ENCODE measurements at places on chromosomes 13 and 19. TPM values are rescaled to one million over a fixed set of nuclear protein-coding genes. Genes with fewer than 3 reads are reported as not detected.
A peak's percentile ranks its signal among the peaks of the same experiment; 100 is the strongest.

DNA sequence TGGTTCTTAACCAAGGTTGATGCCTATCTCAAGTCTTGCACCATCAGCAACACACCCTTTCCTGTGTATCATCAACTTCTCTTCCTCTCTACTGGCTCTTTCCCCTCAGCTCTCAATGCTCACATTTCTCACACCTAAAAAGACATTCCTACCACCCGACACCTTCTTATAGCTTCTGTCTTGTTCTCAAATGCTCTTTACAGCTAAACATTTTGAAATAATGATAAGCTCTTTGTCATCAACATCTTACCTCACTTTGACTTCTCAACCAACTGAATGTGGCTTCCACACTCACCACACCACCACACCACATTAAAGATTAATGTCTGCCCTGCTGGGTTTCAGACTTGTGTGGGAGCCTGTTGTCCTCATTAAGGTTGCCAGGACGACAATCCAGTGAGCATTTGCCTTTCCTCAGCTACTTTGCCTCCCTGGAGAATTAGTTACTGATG lies 67.8 kb downstream of the RXFP2 start:
- no peak overlapping the region for H3K27ac ChIP-seq
- DNase-seq: no peak
- H3K27me3 ChIP-seq: no peaks in the 10 kb centered on the region

GRCh38 chr13:67643516-67644055 lies 413.4 kb upstream of the PCDH9 start:
- no peaks in the 10 kb centered on the region for H3K36me3 ChIP-seq
- no peak for DNase-seq
- no peak overlapping the region for H3K4me3 ChIP-seq
- no peak overlapping the region for H3K27ac ChIP-seq

DNA sequence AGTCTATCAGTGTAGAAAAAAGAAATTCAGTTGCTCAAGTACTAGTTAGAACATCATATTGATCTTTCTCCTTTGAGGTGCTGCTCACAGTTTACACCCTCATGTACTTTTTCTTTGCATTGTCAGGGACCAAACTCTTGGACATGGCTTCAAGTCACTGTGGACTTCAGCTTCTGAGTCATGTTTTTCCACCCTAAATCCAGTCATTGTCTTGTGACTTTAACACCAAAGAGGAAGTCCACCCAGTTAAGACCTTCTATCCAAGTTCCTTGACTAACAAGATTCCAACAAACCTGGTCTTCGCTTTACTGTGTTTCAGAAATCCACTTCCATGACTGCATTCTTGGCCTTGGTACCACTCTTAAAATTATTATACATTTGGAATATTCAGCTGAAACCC lies 206.7 kb upstream of the ARGLU1 start:
- no peak overlapping the region for H3K27ac ChIP-seq
- H3K27me3 ChIP-seq: no peaks in the 10 kb centered on the region
- no peaks in the 10 kb centered on the region for H3K36me3 ChIP-seq
- DNase-seq: no peak

- no peaks in the 10 kb centered on the region for H3K4me1 ChIP-seq
- no peaks in the 10 kb centered on the region for H3K27me3 ChIP-seq
- no peak for DNase-seq
- no peak overlapping the region for H3K27ac ChIP-seq
- no peaks in the 10 kb centered on the region for H3K36me3 ChIP-seq
Measured at GRCh38 chr19:30492586-30493270, 120.5 kb downstream of the ZNF536 start.

DNA sequence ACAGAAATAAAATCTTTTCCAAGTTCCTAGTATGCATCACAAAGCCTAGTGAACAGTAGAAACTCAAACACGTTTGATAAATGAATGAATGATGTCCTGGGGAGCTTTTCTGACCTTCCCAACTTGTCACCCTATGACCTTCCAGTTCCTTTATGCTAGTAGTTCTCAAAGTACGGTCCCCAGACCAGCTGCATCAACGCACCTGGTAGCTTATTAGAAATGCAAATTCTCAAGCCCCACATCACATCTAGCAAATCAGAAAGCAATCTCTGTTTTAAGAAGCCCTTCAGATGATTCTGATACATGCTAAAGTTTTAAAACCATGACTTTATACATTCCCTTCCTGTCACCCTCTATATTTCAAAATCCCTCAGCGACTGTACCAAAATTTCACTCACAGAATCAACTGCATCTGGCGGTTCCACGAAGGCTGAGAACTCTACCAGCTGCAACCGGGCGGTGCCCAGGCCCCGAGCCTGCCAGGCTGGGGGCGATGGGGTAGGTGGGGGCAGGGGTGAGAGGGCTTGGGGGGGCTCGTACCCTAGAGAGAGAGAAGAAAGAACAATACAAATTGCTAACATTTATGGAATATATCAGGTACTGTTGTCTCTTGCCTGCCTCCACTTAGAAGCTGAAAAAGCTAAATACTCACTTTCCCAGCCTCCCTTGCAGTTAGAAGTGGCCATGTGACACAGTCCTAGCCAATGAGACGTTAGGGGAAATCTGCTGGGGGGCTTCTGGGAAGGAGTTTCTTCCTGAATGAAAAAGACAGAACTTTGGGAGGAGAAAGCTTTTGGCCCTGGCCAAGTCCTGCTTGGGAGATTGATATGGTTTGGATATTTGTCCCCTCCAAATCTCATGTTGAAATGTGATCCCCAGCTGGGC lies 13.3 kb downstream of the CD37 start:
- peaks cover 13% of the 10 kb centered on the region for H3K36me3 ChIP-seq
- H3K4me3 ChIP-seq: no peak overlapping the region
- no peaks in the 10 kb centered on the region for H3K27me3 ChIP-seq
- DNase-seq: no peak
- no peak overlapping the region for H3K27ac ChIP-seq
- H3K4me1 ChIP-seq: no peaks in the 10 kb centered on the region

DNA sequence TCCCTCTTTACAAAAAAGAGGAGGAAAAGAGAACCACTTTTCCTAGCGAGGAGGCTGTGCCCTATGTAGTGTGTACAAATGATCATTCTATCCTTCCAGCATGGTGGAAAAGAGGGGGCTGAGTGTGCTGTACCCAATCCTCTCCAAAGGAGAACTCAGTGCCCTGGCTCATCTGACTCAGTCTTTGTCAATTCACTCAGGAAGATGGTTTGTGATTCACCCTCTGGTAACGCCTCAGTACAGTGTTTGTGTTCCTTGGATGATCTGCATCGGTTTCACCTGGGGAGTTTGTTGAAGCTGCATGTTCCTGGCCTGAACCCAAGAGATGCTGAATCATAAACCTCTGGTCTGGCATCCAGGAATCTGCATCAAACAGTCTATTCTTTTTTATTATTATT lies 18.3 kb upstream of the ENOX1 start:
- DNase-seq: no peak
- H3K4me3 ChIP-seq: no peak overlapping the region
- no peaks in the 10 kb centered on the region for H3K36me3 ChIP-seq

DNA sequence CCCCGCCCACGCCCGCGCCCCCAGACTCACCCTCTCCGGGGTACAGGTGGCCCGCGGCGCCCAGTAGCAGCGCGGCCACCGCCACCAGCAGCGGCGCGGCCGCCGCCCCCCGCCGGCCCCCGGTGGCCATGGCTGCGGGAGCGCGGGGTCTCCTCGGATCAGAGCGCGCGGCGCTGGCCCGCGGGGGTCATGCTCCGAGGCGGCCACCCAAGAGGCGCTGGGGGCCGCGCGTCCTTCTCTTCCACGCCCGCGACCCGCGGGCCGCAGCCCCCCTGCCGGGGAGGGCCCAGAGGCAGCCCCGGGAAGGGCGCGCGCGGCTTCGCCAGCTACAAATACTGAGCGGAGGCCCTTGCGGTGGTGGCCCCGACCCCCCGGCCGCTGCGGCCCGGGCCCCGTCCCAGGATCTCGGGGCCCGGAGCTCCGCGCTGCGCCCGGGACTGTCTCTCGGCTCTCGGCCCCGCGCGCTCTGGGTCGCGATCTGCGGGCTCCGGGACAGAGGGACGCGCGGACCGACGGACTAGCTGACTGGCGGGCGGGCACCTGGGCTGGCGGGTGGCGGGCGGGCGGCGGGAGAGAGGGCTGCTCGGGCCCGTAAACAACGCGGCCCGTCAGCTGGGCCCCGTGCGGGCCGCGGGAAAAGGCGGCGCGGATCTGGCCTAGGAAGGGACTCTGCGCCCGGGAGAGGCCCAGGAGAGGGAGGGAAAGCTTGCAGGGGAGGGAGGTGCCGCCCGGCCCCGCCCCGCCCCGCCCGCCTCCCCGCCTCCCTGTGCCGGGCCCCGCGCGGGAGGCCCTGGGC lies at the start of gene INSR:
Gene INSR, minus strand, starts transcription at position 653 of the 796 bp plus-strand sequence. Its CDS starts 523 bp downstream, at position 130.
- H3K27me3 ChIP-seq: no peaks in the 10 kb centered on the region
- H3K27ac ChIP-seq: peak within 1 kb of the TSS; percentile 89
- peak within 1 kb of the TSS; percentile 65 for H3K4me3 ChIP-seq

DNA sequence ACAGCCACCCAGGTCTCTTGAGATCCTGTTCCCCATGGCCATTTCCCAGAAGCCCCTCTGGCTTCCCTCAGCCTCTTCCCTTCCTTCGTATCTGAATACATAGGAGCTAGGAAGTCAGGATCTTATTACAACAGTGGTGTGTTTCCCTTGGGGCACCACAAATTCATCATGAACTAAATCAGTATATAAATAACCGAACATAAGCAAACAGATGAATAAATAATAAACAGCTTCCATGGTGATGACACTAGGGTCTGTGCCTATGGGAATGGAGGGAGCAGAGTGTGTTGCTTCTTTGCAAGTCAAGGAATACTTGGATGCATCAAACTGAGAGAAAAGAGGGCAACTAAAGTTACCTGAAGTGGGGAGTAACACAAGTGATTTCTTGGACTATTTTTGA lies 527.6 kb downstream of the LMO7 start:
- H3K36me3 ChIP-seq: no peaks in the 10 kb centered on the region
- no peaks in the 10 kb centered on the region for H3K4me1 ChIP-seq
- no peak overlapping the region for H3K4me3 ChIP-seq

- H3K27ac ChIP-seq: peak within 1 kb of the TSS; percentile 97
- H3K4me3 ChIP-seq: peak within 1 kb of the TSS; percentile 85
- H3K27me3 ChIP-seq: no peaks in the 10 kb centered on the region
- H3K4me1 ChIP-seq: peaks cover 9% of the 10 kb centered on the region
Measured at GRCh38 chr19:37217775-37218591, at the start of gene ZNF383. TSS of gene ZNF383 (plus strand) at chr19:37218214. CDS start at chr19:37230454, 12,240 bp downstream.

DNA sequence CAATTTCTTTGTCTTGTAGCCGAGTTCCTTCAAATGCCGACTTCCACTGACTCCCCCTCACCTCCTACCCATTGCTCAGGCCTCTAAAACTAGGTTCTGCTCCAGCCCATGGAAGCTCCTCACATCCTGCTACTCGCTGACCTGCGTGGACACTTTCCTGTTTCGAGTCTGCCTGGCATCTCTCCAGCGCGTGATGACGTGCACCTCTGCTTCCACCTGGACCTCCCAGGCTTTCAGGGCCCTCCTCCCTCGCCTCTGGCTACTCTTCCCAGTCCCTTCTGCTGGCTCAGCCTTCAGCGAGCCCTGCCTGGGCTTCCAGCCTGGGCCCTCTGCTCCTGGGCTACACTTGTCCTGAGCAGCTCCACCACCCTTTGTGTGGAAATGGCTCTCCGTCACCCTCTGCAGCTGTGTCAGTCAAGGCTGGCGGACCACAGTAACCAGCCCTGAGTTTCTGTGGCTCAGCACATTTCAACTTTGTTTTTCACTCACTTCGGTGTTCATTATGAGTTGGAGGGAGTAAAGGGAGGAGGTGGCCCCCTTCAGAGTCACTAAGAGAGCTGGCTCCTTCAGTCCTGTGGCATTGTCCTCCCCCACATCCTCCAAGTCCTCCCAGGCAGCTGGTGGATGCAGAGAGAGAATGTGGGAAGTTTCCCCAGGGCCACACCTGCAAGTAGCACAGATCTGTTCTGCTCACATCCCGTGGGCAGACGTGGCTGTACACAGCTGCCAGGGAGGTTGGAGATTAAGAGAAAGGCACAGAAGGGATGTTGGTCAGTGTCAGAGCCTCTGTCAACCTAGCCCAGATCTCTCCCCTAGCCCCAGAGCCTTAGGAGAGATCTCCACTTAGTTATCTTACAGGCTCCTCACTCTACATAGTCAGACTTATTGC lies 49.4 kb downstream of the SERP2 start:
- no peak for DNase-seq
- H3K4me1 ChIP-seq: peaks cover 12% of the 10 kb centered on the region
- H3K27ac ChIP-seq: no peak overlapping the region

DNA sequence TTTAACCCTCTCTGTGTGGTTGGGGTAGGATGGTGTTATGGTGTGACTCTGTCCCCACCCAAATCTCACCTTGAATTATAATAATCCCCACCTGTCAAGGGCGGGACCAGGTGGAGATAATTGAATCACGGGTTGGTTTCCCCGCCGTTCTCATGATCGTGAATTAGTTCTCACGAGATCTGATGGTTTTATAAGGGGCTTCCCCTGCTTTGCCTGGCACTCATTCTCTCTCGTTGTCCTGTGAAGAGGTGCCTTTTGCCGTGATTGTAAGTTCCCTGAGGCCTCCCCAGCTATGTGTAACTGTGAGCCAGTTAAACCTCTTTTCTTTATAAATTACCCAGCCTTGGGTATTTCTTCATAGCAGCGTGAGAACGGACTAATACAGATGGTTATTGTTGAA lies 68.8 kb downstream of the ARHGEF7 start:
- H3K27me3 ChIP-seq: no peaks in the 10 kb centered on the region
- H3K36me3 ChIP-seq: no peaks in the 10 kb centered on the region
- H3K4me1 ChIP-seq: peaks cover 49% of the 10 kb centered on the region

DNA sequence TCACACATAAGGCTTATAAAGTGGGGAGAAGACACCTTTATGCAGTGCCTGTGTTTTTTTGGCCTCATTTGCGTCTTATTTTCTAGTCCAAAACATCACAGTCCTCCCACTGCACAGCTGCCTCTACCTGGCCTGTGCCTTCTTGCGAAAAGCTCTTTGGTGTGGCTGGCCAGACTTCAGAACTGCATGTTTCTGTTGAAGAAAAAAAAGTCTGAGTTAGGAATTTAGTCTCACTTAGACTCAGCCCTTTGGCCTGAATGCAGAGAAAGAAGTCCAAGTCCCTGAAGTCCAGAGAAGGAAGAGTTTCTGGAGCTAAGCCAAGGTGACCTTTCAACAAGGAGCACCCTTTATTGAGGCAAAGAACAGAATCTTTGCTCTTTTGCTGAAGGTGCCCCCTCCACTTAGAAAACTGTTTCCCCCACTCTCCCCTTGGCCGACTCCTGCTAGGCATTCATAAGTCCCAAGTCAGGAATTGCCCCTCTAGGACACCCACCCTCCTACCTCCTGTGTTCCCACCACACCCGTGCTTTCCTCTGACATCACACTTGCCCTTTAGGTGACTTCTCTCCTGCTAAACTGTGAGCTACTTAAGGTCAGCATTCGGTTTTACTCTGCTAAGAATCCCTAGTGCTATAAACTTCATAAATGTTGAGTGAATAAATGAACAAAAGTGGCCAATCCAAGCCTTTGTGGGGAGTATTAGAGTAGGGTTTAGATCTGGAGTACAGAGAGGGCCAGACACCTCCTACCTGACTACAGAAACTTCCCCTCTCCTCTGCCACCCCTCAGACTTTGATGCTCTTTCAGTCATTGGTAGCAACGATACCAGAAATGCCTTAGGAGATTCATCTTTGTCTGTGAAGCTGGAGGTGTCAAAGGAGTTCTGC lies 226.8 kb downstream of the LACC1 start:
- no peak overlapping the region for H3K4me3 ChIP-seq
- DNase-seq: no peak
- peak overlapping the region; percentile 59 for H3K27ac ChIP-seq

GRCh38 chr13:54347531-54347930 lies 1318.9 kb downstream of the OLFM4 start:
- DNase-seq: no peak
- no peaks in the 10 kb centered on the region for H3K36me3 ChIP-seq
- no peak overlapping the region for H3K4me3 ChIP-seq
- no peaks in the 10 kb centered on the region for H3K4me1 ChIP-seq

- no peaks in the 10 kb centered on the region for H3K36me3 ChIP-seq
- H3K27ac ChIP-seq: no peak overlapping the region
- DNase-seq: no peak
- H3K4me1 ChIP-seq: no peaks in the 10 kb centered on the region
- H3K27me3 ChIP-seq: no peaks in the 10 kb centered on the region
- no peak overlapping the region for H3K4me3 ChIP-seq
Measured at GRCh38 chr13:86080340-86080995, 281.2 kb upstream of the SLITRK6 start.

The RPS19 gene
- total RNA-seq: 351 TPM

The RGCC gene
- 84.8 TPM for total RNA-seq
